Fibroblast of skin of right quadriceps (primary cell): ENCODE measurements at places on chromosomes 16 and 17.
A peak's percentile ranks its signal among the peaks of the same experiment; 100 is the strongest.

GRCh38 chr17:74738051-74738996 is 1.3 kb downstream of the RAB37 start:
- no peak for DNase-seq

- DNase-seq = peak; percentile 20
Measured at GRCh38 chr17:39700148-39700987, 504 bp downstream of the ERBB2 start.

GRCh38 chr17:65409381-65409780 is 152.1 kb downstream of the AXIN2 start:
- DNase-seq = no peak

DNA sequence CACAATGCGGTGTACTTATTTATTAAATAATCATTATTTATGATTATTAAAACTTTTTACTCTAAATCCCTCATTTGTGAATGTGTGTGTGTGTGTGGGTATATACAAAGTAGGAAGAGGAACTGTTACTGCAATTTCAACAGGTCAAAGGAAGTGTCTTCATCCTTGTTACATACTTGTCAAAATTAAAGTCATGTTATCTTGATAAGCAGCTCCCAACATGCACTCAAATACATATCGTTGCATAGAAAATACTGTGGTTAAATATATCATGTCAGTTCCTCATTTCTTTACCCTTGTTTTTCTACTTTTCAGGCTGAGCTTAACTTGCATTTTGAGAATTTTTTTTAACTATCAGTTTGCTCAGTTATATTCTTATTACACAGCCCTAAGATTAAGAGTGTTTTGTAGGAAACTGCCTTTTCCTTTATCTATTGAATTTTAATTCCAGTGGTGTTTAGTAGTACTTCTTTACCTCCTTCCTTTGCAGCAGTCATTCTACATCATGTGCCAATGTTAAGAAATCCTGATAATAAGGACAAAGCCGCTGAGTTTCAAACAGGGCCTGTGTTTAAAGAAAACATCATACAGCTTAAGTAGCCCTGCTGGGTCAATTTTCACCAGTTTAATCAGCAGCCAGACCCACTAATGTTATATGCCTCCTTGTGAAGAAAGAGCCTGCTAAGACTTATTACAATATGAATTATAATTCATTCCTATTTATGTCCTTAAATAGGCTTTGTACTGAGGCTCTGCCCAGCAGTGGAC is 7.2 kb downstream of the EFCAB5 start:
- DNase-seq = no peak

GRCh38 chr16:28292731-28293600 is 641 bp downstream of the SBK1 start:
- DNase-seq = no peak

GRCh38 chr17:48816438-48816773 is 623 bp downstream of the TTLL6 start:
- no peak for DNase-seq

- DNase-seq = no peak
Measured at GRCh38 chr16:3363793-3364192, 8.1 kb downstream of the OR2C1 start.

GRCh38 chr16:72400257-72401083 is 228.5 kb upstream of the PMFBP1 start:
- DNase-seq = peak; percentile 66

GRCh38 chr17:28657756-28658155 is 4.0 kb downstream of the SDF2 start:
- DNase-seq = no peak

- peak; percentile 49 for DNase-seq
Measured at GRCh38 chr16:83738923-83739503, 68.8 kb upstream of the HSBP1 start.

GRCh38 chr16:86761111-86762031 is 183.0 kb downstream of the FOXL1 start:
- DNase-seq = peak; percentile 83

DNA sequence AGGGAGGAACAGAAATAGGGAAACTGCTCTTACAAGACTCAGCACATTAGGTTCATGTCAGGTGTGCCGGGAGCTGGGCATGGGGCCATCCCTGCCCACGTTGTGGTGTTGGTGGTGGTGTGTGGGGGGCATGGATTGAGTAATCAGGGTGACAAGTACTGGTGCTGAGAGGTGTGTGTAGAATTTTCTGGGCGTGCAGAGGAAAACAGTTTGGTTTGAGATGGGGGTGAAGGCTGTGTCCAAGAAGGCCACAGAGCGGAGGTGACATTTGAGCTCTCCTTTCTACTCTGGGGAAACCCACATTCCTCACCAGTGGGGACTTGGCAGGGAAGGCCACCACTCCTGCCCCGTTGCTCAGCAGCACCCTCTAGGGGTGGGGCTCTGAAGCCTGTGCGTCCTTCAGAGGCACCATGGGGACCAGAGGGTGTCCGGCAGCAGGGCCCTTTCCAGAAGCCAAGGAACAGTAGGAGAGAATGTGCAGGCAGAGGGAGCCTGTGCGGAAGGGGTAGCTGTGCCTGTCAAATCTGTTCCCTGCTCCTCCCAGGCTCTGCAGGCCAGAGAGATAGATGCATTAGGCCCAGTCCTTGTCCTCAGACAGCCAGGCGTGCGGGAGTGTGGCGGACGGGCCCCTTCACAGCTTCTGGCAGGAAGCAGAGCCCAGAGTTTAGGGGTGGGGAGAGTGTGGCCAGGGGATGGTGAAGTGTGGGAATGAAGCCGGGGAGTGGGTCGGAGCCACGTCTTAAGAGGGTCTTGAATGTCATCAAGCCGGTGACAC is 48.7 kb upstream of the GSE1 start:
- no peak for DNase-seq

DNA sequence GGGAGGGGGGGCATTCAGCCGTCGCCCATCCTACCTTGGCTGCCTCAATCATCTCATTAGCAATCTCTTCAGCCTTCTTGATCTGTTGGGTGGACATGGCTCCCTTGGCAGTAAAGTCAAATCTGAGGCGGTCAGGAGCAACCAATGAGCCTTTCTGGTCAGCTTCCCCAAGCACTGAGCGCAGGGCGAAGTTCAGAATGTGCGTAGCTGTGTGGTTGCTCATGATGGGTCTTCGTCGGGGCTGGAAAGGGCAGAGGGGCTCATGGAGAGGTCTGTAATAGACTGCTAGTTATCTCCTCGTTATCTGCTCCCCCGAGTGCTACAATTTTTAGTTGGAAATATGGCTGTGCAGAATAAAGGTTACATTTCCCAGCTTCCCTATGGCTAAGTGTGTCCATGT is 7.2 kb upstream of the EXOSC6 start:
- no peak for DNase-seq

- DNase-seq = no peak
Measured at GRCh38 chr16:83258366-83258928, 549.3 kb upstream of the HSBP1 start.

DNA sequence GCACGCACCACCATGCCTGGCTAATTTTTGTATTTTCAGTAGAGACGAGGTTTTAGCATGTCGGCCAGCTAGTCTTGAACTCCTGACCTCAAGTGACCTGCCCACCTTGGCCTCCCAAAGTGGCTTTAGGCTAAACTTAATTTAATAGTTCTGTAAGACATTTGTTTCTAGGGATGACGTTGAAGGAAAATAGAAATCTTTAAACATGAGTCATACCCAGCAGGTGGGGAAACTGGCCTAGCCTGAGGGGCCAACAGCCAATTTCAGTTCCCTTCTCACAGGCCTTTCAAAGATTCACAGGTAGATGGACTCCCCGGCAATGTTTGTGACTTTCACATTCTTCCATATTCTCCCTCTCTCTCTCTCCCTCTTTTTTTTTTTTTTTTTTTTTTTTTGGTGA is 18.1 kb upstream of the ITPRIPL2 start:
- DNase-seq = no peak

GRCh38 chr16:78244131-78244895 is 144.9 kb downstream of the WWOX start:
- no peak for DNase-seq

DNA sequence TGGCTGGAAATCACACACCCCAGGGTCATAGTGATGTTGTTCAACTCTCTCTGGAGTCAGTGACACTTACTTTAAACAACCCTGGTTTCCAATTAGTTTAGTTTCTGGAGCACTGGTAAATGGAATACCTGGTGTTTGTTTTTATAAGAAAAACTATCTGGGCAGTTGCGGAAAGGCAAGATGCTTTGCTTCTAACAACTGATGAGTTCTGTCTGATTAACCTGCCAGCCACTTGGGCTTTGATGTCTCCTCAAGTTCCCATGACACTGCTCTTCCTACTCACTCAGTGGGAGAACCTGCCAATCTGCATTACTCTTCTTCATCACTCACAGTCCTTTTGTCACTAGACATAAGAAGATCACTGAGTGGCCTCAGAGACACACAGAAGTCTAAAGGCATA is 78.7 kb upstream of the MTMR4 start:
- no peak for DNase-seq

GRCh38 chr17:75694536-75694935 is 26.7 kb upstream of the ITGB4 start:
- DNase-seq = no peak

GRCh38 chr16:89742948-89743347 is 21.6 kb downstream of the ZNF276 start:
- DNase-seq = no peak

GRCh38 chr17:28180449-28180848 is 138.0 kb downstream of the NLK start:
- DNase-seq = peak; percentile 19

DNA sequence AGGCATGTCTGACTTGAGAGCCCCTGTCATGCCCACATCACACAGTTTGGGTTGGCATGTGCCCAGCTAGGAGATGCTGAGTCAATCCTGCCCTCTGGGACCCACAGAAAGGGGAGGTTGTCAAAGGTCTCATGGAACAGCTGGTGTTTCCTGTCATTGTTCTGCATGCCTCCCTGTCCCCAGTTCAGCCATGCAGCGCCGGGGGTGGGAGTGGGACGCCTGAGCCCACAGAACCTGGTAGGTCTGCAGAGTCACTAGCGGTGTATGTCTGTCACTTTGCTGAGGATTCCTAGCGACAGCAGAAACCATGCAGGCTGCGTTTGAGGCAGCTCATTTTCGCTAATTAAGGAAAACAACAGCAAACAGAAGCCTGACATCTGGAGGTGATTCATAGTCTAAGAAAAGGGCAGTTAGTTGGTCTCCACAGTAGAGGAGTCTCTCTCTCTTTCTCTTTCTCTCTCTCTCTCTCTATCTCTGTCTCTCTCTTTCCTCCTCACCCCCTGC is 19.6 kb upstream of the CCL1 start:
- DNase-seq = no peak

DNA sequence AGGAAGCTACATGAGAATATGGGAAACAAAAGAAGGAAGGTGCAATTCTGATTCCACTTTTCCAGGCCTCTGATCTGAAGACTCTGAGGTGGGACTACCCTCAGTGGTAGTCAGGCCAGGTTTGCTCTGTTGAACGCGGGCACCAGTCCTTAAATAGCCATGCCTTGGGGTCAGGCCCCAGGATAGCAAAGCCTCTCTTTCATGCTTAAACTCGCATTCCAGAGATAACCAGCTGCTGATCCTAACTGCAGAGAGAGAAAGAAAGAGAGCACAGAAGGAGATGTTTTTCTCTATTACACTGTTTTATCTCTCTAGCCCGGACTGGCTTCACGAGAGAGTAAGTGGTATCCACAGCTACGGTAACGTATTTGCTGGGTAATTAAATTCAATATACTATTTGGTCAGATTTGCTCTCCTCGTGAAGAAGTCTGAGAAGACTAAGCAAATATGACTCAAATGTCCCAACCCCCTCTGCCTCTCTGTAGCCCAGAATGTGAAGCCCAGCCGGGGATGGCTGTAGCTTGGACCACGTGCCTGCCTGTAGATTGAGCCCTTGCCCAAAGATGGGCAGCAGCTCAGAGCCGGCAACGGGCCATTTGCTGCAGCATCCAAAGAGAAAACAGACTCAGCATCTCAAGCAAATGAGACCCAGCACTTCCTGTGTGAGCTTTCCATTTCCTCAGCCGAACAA is 122.2 kb downstream of the SMG6 start:
- peak; percentile 94 for DNase-seq

DNA sequence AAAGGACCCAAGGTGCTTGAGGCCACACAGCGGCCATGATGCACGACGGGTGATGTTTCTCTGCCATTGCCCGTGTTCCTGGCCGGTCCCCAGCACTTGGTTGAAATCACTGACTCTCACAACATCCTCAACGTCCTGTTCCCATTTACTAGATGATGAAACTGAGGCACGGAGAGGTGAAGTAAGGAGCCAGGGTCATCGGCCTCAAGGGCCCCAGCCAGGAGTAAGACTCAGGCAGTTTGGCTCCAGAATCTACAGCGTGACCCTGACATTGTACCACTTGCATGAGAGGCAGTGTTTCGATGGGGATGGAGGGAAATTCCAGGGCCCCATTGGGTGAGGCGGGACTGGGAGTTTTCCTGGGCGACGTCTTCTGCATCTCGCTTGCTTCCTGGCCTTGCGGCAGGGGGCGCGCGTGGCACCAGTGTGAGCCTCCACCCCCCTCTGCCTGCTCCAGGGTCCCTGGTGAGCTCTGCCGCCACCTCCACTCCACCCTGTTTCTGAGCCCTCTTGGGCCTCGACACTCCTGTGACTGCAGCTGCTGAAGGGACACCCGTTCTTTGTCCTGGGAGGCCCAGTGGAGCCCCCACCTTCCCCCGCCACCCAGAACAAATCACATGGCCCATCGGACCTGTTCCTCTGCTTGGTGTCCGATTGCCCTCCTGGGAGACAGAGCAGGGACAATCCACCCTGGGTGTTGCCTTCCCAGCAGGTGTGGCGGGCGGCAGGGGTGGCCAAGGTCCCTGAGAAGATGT is 133.0 kb upstream of the GSE1 start:
- no peak for DNase-seq

GRCh38 chr17:27360507-27360906 is 66.6 kb downstream of the WSB1 start:
- DNase-seq = no peak

DNA sequence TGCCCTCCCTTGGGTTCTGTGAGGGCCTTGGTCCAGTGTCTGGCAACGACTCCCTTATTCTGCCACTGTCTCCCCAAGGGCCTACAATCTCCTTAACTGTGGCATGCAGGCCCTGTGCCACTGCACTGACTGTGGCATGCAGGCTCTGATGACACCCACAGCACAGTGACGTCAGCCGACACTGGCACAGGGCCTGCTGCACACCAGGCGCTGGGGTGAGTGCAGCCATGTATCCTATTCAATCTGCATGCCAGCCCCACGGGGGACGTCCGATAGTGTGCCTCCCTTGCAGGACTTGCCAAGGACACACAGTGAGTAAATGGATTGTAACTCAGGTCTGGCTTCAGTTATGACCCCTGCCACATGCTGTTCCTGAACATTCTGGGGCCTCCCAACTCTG is 39.8 kb upstream of the RASD1 start:
- DNase-seq = peak; percentile 56

- DNase-seq = no peak
Measured at GRCh38 chr17:18858567-18859245, 775 bp downstream of the PRPSAP2 start.

GRCh38 chr17:57574040-57574513 is 171.0 kb downstream of the CCDC182 start:
- DNase-seq = peak; percentile 30

- DNase-seq = no peak
Measured at GRCh38 chr16:30472328-30472942, at the start of gene ITGAL. Gene ITGAL, plus strand, starts transcription at chr16:30472742. Its CDS starts 96 bp downstream, at chr16:30472838.
